Naive thymus-derived CD8-positive, alpha-beta T cell (primary cell): ENCODE measurements at places on chromosomes 16 and 17. TPM values are rescaled to one million over a fixed set of nuclear protein-coding genes. Genes with fewer than 3 reads are reported as not detected.

DNA sequence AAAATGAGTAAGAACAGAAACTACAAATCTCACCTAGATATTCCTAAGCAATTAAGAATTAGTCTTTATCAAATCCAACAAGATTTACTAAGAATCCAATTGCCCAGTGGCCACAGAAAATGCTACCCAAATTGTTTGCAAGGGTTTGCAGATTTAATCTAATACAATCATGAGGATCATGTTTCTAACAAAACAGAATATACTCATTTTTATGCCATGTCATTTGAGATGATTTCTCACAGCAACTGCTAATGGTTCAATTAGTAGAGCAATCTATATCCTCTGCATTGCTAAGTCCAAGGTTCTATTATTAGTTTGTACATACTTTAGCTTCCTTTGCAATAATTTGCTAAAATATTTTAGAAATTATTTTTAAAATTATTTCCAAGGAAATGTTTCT lies 41.2 kb downstream of the HELZ start:
- no peak overlapping the region for H3K27ac ChIP-seq
- DNase-seq = no peak
- no peaks in the 10 kb centered on the region for H3K27me3 ChIP-seq
- H3K4me1 ChIP-seq = peaks cover 23% of the 10 kb centered on the region

DNA sequence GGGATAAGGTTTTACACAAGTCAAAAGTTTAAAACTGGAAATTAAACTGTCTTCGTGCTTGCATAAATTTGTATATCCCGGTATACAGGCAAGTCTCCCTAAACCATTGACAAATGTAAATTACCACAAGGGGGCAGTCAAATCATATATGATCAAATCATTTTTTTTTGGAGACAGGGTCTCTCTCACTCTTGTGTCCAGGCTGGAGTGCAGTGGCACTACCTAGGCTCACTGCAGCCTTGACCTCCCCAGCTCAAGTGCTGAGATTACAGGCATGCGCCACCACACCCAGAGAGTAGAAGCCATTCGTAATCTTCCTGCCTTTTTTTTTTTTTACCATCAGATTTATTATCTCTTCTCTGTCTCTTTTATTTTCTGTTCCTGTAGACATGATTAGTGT lies 18.5 kb downstream of the TOP2A start:
- no peaks in the 10 kb centered on the region for H3K36me3 ChIP-seq
- peak; percentile 70 for DNase-seq
- H3K4me3 ChIP-seq = no peak overlapping the region
- H3K27ac ChIP-seq = no peak overlapping the region
- H3K27me3 ChIP-seq = no peaks in the 10 kb centered on the region
- peaks cover 12% of the 10 kb centered on the region for H3K4me1 ChIP-seq

MILR1 gene
- polyA plus RNA-seq = not detected

NFATC2IP gene
- polyA plus RNA-seq = 28.7 TPM

- H3K27me3 ChIP-seq = peaks cover 44% of the 10 kb centered on the region
- no peak overlapping the region for H3K4me3 ChIP-seq
- no peaks in the 10 kb centered on the region for H3K36me3 ChIP-seq
- H3K4me1 ChIP-seq = peaks cover 2% of the 10 kb centered on the region
- no peak overlapping the region for H3K27ac ChIP-seq
Observed at GRCh38 chr16:85835227-85835751, 35.8 kb downstream of the COX4I1 start.
